ENCODE measurements at places on chromosomes 2 and 18.

- no peak for DNase-seq
These were observed 109.8 kb downstream of the FSHR start for GRCh38 chr2:49044350-49045079.

DNA sequence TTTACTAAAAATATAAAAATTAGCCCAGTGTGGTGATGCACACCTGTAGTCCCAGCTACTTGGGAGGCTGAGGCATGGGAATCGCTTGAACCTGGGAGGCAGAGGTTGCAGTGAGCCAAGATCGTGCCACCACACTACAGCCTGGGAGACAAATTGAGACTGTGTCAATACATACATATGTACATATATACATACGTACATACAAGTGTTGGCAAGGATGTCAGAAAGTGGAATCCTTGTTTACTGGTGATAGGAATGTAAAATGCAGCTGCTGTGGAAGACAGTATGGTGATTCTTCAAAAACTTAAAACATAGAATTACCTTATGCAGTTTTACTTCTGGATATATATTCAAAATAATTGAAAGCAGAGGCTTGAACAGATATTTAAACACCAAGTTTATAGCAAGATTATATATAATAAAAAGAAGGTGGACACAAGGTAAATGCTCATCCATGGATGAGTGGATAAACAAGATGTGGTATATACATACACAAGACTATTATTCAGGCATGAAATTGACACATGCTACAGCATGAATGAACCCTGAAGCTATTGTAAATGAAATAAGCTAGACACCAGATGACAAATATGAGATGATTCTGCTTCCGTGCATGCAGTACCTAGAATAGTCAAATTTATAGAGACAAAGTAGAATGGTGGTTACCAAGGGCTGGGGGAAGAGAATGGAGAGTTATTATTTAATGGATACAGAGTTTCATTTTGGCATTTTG is 43.2 kb downstream of the CCDC138 start:
- no peak for DNase-seq

GRCh38 chr2:866009-866680 is 84.5 kb upstream of the SNTG2 start:
- no peak for DNase-seq

DNA sequence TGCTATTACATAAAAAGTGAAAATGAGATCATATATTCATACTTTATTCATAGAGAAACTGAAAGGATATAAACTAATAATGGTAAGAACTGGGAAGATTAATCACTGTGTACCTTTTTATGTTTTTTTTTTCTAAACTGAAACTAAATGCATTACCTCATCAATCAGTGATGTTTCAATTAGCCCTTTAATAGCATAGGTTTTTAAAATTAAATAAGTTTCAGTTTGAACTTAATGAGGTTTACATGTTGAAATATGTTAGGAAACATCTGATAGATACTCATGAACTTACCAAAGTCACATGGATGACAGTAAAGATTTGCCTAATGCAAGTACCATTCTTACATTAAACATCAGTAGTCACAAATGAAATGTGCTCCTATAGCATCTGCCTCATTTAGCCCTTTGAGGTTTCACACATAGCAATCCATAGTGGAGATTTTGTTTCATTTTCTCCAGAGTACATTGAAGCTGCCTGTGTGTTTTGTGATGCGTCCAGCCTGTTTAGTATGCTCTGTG is 8.9 kb downstream of the MAPRE2 start:
- no peak for DNase-seq

DNA sequence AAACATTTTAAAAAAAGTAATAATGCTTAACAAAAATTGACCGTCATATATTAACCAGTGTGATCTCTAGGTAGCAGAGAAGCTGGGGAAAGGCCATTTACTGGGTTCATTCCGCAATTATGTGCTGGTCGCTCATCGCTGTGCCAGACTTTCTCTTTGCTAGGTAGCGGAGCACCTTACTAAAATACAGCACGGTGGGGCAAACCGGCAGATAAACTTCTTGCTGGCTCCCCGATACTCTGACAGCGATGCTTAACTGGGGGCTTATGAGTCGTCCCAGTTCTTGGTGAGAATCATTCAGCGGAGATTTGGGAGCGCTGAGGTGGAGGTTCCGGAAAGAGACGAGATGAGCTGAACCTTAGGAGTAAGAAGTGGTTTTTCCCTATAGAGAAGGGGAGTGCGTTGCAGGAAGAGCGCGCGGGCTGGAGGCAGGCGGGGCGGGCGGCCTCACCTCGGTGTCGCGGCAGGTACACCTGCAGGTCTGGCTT is 605 bp downstream of the C2orf68 start:
- DNase-seq = no peak

DNA sequence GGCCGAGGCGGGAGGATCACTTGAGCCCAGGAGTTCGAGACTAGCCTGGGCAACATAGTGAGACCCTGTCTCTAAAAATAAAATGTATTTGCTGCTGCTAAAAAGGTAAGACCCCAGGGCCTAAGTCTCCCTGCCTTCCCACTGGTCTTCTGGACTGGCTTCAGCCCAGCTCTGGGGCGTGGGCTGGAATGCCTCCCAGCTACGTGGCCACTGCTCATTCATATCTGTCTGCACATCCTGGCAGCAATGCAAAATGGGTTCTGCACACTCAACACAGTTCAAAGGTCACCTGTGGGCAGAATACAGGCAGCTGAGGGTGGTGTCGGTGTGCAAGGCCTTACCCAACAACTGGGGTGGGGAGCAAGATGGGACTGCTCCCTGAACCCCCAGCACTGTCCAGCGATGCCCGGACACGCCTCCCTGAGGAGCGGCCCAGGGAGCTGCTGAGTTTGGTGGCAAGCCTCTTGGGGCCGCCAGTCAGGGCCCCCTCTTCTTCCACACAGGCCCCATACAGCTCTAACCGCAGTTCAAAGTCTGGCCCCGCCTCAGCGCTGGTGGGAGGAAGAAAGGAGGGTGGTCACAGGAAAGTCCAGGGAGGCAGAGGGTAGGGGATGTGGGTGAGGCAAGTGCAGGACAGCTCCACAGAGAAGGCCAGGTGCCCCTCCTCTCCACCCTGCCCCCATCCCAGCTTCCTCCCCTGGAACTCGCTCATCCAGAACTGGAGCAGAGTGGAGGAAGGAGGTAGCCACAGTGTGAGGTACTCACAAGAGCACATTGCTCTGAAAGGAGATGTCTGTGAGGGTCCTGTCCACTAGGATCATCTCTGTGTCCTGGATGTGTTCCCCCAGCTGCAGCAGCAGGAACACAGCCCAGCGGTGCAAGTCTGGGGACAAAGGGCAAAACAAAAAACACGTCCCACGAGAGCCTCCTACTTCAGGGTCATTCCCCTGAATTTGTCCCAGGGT is 8.2 kb downstream of the WDR54 start:
- DNase-seq = no peak

GRCh38 chr2:210994104-210994503 is 437.7 kb downstream of the CPS1 start:
- DNase-seq = no peak

GRCh38 chr18:67646890-67647289 is 130.4 kb upstream of the DSEL start:
- DNase-seq = no peak

- peak; percentile 58 for DNase-seq
These were observed 65.9 kb upstream of the ITM2C start for GRCh38 chr2:230798769-230799399.

- no peak for DNase-seq
These were observed 33.9 kb downstream of the CD8B2 start for GRCh38 chr2:106521016-106521415.

Data from Jurkat, Clone E6-1 (cell line).